Activated naive CD8-positive, alpha-beta T cell treated with anti-CD3 and anti-CD28 coated beads for 36 hours (primary cell): ENCODE measurements at places on chromosomes 7 and 10.

GRCh38 chr10:132858121-132859081 is 72.5 kb upstream of the NKX6-2 start:
- no peak overlapping the region for H3K4me3 ChIP-seq
- no peak overlapping the region for H3K27ac ChIP-seq
- no peak for DNase-seq
- H3K27me3 ChIP-seq = peaks cover 17% of the 10 kb centered on the region
- no peaks in the 10 kb centered on the region for H3K36me3 ChIP-seq
- peaks cover 5% of the 10 kb centered on the region for H3K4me1 ChIP-seq

DNA sequence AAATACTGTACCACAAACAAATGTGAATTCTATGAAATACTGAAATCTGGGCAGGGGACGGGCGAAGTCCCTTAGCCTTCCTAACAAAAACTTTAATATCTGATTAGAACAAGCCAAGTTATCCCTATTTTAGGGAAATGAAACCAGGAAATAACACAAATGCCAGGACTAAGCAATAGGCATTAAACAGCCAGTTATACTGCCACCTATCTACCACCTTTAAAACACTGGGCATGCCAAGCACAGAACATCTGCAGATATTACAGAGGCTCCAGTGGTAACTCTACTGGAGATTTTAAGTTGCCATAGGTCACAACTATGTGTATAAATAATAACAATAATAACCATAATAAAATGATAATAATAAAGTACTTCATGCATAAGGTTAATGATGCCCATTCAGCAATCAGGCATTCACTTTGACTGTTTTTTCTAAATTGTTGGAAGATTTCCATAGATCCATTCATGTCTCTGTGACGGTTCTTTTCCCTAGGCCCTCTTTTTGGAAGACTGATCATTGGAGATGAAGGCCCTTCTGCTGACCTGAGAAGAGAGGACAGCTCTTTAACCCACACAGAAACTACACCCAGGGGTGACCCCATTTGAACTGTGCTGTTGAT is 195.7 kb downstream of the CACNA2D1 start:
- H3K4me1 ChIP-seq = no peaks in the 10 kb centered on the region
- H3K27ac ChIP-seq = no peak overlapping the region
- H3K4me3 ChIP-seq = no peak overlapping the region

DNA sequence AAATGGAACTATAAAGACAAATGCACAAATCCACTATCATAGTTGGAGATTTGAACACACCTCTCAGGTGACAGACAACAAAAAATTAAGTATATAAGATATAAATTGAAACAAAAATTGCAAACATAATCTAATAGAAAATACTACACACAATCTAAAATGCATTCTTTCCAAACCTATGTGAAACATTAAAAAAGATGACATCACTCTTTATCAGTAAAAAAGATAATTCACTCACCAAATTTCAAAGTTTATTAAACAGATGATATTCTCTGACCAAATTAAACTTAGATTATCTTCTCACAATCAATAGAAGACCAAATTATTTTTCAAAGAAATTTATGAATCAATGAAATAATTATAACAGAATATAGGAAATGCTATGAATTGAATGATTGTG is 4.0 kb downstream of the ZWINT start:
- H3K4me1 ChIP-seq = peaks cover 24% of the 10 kb centered on the region
- no peak for DNase-seq
- no peaks in the 10 kb centered on the region for H3K27me3 ChIP-seq
- H3K27ac ChIP-seq = no peak overlapping the region

- H3K27me3 ChIP-seq = no peaks in the 10 kb centered on the region
- H3K4me3 ChIP-seq = no peak overlapping the region
- H3K4me1 ChIP-seq = no peaks in the 10 kb centered on the region
- H3K27ac ChIP-seq = no peak overlapping the region
- no peaks in the 10 kb centered on the region for H3K36me3 ChIP-seq
Measured at GRCh38 chr10:108709927-108710722, 1213.2 kb downstream of the XPNPEP1 start.

GRCh38 chr10:59258890-59259289 is 82.4 kb downstream of the PHYHIPL start:
- H3K36me3 ChIP-seq = no peaks in the 10 kb centered on the region
- no peak overlapping the region for H3K27ac ChIP-seq
- H3K4me3 ChIP-seq = no peak overlapping the region
- DNase-seq = no peak

DNA sequence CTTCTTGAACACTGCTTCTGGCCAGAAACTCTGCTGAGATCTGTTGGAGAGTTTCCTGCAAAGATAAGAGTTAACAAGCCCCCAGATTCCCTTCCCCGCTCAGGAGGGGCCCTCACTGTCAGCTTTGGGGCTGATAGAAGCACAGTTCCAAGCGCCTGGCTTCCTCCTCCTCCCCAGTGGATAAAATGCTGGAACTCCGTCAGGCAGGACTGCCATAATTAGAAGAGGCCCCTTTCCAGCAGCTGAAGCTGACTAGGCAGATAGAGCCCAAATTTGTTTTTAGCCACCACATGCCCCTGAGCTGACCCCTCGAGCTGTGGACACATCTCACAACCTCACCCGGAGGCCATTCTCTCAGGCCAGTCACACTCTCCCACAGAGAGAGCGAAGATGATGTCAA is 89.4 kb downstream of the TBXAS1 start:
- H3K4me3 ChIP-seq = no peak overlapping the region
- DNase-seq = no peak
- H3K27me3 ChIP-seq = peaks cover 4% of the 10 kb centered on the region
- H3K4me1 ChIP-seq = peaks cover 16% of the 10 kb centered on the region
- no peak overlapping the region for H3K27ac ChIP-seq

DNA sequence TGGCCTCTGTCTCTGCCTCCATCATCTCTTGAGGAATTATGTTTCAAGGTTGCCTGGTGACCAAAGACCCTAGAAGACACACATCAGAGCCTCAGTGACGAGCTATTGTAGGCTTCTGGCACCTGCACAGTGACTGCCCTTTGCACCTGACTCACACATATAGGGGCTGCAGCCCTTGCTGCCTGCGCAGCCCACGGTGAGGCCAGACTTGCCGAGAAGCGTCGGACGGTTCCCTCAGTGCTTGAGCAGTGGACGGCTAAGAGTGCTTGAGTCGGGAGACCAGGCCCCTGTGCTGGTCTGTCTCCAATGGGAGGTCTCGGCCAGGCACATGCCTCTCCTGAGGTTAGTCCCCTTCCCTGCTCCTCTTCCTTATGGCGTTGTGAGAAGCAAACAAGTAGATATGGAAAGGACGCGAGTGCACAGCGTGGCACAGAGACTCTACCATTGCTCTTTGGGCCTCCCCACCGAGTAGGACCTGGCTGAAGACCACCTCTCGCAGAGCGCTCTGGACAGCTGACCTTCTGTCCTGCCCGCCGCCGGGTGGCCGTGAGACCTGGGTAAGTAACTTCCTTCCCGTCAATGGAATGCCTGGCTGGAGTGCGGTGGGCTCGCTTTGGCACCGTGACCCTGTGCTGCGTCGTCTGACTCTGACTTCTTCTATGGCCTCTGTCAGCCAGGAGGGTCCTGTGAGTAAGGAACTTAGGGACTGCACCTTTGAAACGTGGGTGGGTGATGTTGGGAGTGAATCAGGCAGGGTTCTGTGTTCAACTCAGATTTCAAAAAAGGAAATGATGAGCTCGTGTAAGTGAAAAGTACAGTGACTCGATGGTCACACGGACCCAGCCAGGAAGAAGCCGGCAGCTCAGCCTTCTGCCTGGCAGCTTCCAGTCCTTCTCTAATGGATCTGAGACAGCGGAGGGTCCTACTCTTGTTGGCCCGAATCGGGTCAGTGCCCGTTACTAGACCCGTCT is 33.7 kb downstream of the ZNF775 start:
- no peaks in the 10 kb centered on the region for H3K27me3 ChIP-seq
- no peak overlapping the region for H3K4me3 ChIP-seq

- no peaks in the 10 kb centered on the region for H3K36me3 ChIP-seq
- peaks cover 12% of the 10 kb centered on the region for H3K4me1 ChIP-seq
- no peak overlapping the region for H3K4me3 ChIP-seq
- no peak overlapping the region for H3K27ac ChIP-seq
- H3K27me3 ChIP-seq = no peaks in the 10 kb centered on the region
Measured at GRCh38 chr10:92880917-92881316, 32.6 kb downstream of the EXOC6 start.
